ENCODE measurements at places on chromosomes 2 and 18.

- DNase-seq, result no peak
Observed at GRCh38 chr18:43116699-43117294, 1.3 kb upstream of the RIT2 start.

- DNase-seq, result no peak
Observed at GRCh38 chr2:25814681-25815080, 63.6 kb downstream of the ASXL2 start.

- no peak for DNase-seq
Observed at GRCh38 chr18:49563701-49564517, 2.1 kb downstream of the LIPG start.

DNA sequence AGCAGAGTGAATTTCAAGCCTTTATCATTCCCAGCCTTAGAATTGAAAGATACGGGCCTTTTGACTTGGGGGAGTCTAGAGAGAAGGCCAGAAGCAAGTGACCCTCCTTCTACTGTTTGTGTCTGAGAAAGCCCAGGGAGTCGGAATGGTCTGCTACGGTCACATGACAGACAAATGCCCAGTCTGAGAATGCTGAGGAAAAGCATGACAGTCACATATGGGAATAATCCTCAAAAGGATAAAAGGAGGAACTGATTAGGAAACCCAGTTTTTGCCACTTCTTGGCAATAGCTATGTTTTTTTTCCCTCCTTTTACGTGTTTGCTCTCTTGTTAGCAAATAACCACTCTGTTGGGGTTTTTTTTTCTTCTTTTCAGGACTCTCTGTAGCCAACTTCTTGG is 38.1 kb upstream of the HNRNPA3 start:
- DNase-seq, result no peak

GRCh38 chr2:6580982-6581381 is 284.7 kb downstream of the CMPK2 start:
- DNase-seq, result no peak

DNA sequence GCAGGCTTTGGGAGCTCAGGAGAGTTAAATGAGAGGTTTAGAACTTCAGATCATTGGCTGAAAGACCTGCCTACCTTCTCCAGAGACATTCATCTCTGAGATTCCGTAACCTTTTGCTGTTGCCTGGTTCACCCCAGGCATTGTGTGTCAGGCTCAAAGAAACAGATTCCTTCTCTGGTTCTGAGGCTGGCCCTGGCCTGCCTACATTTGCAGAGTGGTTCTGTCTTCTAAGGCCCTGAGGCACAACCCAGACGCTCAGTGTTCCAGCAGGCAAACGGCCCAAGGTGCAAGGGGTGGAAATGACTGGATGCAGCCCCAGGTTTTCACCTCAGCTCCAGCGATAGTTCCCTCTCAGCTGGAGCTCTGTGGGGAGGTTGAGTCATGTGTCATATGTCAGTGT is 48.3 kb downstream of the MYO3B start:
- no peak for DNase-seq

- no peak for DNase-seq
Observed at GRCh38 chr18:25093141-25093540, 258.8 kb downstream of the ZNF521 start.

- DNase-seq, result no peak
Observed at GRCh38 chr2:222754324-222754930, 83.0 kb downstream of the MOGAT1 start.

DNA sequence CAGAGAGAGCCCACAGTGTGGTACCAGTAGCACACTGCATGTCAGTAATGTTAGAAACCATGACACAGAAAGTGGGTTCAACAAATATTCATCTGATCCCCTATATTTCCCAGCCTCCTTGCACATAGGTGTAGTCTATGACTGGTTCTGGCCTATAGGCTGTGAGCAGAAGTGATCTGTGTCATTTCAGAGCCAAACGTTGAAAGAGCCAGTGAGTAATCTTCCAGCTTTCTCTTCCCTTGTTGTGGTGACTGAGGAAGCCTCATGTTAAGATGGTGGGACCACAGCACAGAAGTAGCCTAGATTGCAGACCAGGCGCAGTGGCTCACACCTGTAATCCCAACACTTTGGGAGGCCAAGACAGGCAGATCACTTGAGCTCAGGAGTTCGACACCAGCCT is 4.1 kb downstream of the TMEM237 start:
- DNase-seq, result no peak

DNA sequence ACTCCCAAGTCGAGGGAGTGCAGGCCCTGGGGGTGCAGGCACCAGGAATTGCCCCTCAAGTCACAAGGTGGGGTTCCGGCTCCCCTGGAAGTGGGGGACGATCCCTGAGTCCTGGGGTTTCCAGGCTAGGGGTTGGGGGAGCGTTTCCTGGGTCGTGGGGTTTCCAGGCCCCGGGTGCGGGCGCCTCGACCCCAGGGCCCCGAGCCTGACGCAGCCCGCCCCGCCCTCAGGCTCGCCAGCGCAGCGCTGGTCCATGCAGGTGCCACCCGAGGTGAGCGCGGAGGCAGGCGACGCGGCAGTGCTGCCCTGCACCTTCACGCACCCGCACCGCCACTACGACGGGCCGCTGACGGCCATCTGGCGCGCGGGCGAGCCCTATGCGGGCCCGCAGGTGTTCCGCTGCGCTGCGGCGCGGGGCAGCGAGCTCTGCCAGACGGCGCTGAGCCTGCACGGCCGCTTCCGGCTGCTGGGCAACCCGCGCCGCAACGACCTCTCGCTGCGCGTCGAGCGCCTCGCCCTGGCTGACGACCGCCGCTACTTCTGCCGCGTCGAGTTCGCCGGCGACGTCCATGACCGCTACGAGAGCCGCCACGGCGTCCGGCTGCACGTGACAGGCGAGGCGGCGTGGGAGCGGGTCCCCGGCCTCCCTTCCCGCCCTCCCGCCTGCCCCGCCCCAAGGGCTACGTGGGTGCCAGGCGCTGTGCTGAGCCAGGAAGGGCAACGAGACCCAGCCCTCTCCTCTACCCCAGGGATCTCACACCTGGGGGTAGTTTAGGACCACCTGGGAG is 12.0 kb downstream of the SIGLEC15 start:
- peak; percentile 10 for DNase-seq

All from T-helper 1 cell (primary cell).